ENCODE measurements at places on chromosomes 6 and 20.
A peak's percentile ranks its signal among the peaks of the same experiment; 100 is the strongest.

- peak; percentile 36 for DNase-seq
These were observed 28.8 kb downstream of the PDE7B start for GRCh38 chr6:135880066-135880972.

DNA sequence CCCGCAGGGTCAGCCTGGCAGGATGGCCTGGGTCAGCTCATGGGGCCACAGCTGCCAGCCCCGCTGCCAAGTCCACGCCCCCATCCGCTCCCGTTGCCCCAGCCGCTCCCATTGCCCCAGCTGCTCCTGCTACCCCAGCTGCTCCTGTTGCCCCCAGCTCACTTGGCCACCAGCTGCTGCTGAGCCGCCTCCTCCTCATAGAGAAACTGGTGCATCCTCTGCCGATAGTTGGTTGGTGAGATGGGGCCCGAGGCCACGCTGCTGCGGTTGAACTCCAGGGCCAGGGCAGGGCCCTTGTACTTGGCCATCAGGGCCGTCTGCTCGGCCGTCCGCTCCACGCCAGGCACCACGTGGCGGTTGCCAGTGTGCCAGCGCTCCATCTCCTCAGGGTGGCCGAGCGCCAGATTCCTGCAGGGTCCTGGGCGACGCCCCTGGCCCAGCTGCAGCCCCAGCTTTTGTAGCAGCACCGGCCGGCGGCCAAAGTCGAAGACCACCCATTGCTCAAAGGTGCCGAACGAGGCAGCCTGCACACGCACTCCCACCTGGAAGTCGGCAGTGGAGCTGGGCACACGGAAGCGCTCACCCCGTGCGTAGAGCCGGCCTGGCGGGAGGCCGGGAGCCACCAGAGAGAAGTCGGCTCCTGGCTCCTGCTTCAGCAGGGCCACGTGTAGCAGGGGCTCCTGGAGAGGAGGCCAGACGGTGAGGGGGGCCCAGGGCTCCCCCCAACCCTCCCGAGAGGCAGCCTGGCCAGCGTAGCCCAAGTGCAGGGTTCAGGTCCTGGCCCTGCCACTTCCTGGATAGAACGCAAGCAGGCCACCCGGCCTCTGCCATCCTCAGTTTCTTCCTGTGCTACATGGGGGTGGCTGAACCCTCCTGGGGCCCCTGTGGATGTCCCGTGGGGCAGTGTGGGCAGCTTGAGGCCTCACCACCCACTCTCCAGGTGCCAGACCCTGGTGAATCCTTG lies 4.8 kb downstream of the HELZ2 start:
- DNase-seq, result no peak

GRCh38 chr6:155089746-155090145 lies 94.6 kb downstream of the TIAM2 start:
- DNase-seq, result no peak

DNA sequence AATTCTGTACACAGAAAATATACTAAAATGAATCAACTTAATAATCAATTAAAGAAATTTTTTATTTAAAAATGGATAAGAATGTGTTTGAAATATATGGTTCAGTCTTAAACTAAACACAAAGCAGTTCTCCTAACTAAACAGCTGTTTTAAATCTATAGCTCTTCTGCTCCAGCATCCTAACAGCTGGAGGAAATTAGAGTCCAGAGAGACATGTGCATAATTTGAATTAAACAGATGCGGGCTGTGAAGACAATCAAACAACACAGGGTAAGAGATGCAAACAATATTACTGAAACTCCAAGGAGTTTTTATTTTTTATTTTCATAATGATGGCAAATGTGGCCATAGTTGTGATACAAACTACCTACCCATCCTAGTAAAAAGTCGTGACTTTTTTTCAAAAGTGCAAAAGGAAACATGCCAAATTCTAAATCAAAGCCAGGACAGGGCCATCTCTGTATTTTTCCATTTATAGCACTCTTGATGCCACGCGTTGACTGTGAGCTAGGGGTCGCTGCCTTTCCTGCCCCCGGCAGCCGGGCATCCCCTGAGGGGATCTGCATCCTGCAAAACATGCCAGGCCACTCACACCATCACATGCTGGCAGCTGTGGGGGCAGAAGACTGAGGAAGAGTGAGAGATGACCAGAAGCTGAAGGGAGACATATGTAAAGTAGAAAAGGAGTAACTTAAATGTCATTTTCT lies 310.6 kb downstream of the PRKN start:
- DNase-seq, result no peak

DNA sequence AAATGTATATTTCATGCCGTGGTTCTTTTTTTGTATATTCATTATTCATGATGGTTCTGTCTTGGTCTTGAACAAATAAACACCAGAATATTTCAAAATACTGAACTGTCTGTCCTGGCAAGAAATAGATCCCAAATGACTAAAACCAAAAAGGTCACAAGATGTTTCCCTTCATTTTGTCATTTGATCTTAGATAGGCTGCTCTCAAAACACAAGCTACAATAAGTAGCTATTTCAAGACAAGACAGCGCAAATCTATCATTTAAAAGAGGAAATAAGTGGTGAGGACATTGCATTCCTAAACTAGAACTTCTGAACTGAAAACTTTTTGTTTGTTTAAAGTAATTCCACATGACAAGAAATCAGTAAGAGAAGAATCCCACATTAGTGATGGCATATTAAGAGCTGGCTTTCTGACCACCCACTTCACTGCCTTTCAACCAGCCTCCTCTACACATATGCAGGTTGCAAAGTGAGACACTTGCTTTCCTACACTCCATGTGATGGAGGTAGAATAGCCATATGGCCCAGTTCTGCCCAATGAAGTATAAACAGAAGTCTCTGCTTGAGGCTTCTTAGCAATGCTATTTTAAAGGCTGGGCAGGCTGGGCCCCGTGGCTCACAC lies 54.4 kb upstream of the CCDC28A start:
- no peak for DNase-seq

DNA sequence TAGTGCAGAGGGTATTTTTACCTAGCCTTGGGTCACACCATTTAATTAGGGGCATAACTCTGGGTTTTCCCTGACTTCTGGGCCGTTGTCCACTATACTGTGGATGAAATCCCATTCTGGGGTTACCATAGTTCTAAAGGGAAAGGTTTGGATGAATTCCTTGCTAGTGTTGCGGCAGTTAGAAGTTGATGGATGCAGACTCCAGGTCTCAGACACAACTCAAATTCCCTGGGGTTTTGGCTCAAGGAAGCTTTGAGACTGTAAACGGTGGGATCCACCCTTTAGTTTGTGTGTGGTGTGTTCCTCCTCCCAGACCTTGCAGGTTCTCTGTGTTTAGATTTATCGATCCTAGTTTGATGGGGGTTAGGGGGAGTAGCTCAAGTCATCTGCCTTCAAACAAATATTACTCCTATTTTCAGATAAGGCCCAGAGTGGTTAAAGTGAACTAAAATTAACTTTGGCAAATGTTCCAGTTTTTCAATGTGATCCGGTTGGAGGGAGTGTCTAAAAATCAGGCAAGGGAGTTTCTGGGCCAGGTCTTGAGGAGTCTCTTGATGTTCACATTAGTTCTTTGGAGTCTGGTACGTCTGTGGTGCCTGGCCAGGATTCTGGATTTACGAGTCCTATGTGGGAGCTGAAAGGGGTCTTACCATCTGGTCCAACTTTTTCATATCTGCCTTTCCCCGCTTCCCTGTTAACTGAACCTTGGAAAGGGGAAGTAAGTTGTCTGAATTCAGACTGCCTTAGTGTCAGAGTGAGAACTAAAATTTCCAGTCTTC lies 1.5 kb downstream of the RALY start:
- DNase-seq, result no peak

DNA sequence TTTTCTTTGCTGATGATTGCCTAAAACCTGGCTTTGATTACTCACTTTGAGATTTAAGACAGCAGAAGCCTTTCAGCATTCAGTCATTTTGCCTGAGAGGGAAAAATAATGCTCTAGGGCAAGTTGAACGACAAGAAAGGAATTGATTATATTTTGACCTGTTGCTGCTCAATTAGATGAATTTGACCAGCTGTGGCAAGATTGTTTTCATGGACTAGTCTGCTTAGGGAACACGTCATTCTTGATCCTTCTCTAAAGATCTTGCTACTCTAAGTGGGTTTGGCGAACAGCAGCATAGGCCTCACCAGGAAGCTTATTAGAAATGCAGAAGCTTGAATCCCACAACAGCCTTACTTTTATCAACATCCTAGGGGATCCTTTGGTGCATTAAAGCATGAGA lies 59.7 kb upstream of the PHACTR1 start:
- DNase-seq, result no peak

DNA sequence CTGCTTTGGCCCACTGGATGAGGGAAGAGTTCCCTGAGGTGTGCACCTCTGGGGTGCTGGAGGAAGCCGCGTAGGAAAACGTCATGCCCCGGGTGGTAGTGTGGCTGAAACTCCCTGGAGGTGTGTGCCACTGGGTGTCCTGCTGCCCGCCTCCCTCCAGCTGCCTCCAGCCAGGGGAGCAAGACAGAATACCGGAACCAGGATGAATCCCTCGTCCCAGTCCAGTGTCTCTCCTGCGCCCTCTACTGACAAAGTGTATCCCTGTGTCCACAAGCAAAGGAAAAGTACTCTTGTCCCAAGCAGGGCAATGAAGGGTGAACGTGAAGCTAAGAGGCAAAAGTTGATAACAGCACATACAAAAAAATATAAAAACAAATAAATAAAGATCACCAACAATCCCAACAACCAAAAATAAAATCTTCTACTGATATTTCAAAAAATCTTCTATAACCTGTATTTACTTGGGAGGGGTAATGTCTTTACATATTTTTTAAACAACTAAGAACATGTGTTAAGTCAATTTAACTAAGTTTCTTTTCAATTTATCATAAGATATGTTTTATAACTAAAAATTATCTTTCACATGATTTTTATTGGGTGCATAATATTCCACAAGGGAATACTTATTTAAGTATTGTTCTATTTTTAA lies 437.6 kb downstream of the MAFB start:
- no peak for DNase-seq

DNA sequence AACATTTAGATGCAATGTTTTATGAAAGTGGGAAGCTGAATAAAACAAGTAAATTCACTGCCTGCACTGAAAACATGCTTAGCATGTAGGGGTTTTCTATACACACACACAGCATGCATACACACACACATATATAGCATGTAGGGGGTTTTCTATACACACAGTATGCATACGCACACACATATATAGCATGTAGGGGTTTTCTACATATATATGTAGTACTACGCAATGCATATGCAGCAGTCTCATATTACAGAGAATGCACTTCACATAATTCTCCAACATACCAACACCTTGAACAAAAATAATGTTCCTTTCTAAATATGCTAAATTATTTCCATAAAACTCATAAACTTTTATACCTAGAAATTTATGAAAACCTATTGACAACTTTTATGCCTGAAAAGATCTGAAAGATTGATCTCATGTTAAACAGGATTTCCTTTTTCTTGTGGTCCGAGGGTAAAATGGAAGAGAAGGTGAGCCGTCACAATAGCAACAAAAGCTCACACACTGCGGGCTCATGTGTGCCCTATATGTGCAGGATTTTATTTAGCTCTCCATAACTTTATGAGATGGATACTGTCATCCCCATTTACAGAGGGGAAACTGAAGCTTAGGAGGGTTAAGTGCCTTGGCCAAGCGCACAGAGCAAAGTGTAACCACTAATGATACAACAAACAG lies 81.9 kb upstream of the TULP1 start:
- no peak for DNase-seq

- no peak for DNase-seq
These were observed 7.1 kb downstream of the TDP2 start for GRCh38 chr6:24659561-24659960.

DNA sequence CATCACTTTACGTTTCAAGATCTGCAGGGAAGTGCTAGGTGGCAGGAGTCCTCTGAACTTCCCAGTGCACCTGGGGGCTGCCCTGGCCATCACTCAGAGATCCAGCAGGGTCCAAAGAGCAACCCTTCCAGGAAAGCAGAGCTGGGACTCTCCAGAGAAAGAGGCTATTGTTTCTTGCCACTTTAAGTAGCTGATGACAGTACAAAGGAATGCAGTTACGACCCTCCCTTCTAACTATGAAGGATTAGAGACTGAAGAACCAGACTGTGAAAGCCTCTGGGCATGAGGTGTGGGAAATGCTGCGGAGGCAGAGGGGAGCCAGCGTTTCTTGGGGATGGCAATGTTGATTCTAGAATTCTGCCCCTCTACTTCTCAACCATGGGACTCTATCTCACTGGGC lies 189.1 kb upstream of the SUPT3H start:
- DNase-seq, result no peak

DNA sequence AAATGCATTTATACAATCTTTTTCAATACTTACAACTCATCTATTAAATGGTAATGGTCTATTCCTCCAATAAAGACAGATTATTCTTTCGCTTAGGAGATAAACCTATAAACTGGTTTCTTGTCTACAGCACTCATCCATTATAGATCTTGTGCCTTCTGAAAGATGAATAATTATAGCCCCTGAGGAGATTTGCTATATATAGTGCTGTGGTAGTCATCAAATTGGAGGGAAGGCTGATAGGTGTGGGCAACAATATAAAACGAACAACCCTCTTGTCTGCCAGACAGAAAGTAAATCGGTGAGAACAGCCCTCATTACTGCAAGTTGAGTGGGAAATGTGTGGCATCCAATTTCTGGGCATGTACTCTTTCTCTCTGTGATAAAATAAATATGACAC lies 292.5 kb upstream of the CNR1 start:
- DNase-seq, result no peak

- no peak for DNase-seq
These were observed 42.0 kb upstream of the DSN1 start for GRCh38 chr20:36815454-36816091.

DNA sequence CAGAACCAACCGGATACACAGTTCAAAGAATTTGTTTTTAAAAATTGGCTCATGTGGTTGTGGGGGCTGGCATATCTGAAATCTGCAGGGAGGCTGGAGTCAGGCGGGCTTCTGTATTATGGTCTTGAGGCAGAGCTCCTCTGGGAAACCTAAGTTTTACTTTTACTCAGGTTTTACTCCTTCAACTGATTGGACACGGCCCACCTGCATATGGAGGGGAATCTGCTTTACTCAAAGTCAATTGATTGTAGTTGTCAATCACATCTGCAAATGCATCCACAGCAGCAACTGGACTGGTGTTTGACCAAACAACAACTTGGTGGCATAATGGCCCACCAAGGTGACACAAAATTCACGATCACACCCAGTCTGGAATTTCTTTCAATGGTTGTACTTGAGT lies 103.4 kb downstream of the ERMARD start:
- DNase-seq, result no peak

DNA sequence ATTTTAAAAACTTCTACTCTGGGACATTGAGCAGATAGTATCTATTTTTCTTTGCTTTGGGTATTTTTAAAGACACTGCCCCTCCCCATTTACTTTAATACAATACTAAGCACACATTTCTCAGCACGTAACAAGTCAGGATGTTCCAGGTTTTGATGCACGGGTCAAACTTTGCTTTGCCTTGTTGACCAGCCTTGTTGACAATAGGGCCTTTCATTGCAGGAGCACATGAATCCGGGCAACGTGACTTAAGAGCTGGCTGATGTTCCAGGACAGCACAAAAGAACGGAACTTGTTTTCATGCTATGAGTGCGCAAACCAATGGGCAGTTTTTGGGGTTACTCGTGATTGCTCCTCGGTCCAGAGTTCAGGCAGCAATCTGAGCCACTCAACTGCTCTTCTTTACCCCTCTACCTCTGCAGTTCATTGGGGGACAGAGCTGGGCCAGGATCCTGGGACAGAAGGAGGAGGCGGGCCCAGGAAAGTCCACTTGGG lies 78.6 kb upstream of the SLC22A16 start:
- no peak for DNase-seq

GRCh38 chr20:56843386-56843785 lies 214.3 kb downstream of the TFAP2C start:
- DNase-seq, result no peak
